ENCODE measurements at places on chromosomes 13 and 19.

DNA sequence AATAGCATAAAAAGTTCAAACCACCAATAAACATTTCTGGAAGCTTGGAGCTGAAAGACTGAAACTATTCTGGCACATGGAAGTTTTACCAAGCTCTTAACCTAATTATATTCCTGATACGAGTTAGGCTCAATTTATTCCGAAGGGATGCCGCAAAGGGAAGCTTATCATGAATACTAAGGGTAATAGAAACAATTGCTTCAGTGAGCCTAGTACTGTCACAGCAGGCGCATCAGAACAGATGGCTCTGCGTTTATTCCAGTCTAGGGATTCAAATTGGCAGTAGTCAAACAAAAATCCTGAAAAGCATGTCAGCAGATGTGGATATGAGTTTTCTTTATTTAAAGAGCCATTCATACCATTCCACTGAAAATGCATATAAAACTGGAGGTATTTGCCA lies 779.5 kb downstream of the GPC5 start:
- DNase-seq: no peak

DNA sequence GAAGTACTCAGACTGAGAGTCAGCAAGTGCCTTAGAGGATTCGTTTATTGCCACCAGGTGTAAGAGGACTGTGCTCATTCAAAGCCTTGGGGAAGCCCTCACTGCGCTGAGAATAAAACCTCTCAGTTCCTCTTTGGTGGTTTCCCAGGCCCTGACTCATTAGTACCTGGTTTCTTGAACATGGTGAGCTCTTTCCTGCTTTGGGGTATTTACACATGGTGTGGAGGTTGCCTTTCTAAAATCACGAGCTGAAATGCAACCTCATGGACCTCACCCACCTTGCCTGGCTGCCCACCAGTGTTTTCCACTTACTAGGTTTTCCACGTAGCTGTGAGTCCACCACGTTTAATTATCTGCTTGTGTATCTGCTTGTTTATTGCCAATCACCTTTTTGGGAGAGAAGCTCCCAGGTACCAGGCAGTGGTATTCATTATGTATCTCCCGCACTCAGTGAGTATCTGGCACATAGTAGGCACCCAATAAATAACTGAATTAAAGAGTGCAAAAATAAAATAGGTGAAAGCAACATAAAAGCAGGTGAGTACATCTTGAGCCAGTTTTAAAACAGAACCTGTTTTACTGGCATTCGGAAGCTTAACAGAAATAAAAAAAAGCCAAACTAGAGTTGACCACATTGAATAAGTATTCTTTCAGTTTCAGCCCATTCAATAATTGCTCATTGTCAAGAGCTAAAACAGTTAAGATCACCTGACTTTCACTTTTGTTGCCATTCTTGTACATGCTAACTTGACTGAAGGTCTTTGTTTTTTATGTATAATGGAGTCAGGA lies 533.0 kb downstream of the MYO16 start:
- DNase-seq: no peak

DNA sequence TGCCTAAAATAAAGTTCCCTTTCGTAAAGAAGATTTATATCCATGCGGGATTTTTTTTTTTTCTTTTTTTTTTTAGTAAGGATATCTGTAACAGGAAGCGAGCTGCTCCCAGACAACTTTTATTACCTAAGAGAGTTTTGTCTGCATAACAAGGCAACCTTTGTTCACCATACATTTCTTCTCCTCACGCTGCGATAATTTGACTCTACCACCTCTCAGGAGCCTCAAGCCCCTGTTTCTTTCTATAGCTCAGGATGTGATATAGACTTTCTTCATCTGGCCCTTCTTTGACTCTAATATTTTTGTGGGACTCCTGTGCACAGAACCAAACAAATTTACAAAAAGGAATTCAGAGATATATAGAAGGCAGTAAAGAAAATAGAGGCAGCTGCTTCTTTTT lies 1053.7 kb upstream of the SPRY2 start:
- DNase-seq: no peak

DNA sequence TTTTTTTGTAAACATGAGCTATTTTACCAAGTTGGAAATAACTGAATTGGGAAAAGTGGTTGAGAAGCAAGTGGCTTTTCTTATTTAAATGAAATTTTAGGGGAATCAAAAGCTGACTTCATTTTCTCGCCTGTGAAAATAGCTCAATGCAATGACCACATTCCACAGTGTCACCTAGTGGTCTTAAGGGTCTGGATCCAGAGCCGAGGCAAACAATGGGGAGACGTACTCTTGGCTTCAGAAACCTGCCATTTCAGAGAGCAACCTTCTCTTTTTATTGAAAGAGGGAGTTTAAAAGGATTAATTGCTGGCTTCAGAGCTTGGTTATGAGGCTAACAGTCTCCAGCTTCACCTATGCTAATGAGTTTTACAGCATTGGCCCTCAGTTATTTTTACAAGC lies 39.7 kb upstream of the RXFP2 start:
- no peak for DNase-seq

GRCh38 chr19:1850809-1851653 lies 2.7 kb upstream of the REXO1 start:
- DNase-seq: no peak

GRCh38 chr13:111862836-111863815 lies 203.8 kb upstream of the SOX1 start:
- no peak for DNase-seq

DNA sequence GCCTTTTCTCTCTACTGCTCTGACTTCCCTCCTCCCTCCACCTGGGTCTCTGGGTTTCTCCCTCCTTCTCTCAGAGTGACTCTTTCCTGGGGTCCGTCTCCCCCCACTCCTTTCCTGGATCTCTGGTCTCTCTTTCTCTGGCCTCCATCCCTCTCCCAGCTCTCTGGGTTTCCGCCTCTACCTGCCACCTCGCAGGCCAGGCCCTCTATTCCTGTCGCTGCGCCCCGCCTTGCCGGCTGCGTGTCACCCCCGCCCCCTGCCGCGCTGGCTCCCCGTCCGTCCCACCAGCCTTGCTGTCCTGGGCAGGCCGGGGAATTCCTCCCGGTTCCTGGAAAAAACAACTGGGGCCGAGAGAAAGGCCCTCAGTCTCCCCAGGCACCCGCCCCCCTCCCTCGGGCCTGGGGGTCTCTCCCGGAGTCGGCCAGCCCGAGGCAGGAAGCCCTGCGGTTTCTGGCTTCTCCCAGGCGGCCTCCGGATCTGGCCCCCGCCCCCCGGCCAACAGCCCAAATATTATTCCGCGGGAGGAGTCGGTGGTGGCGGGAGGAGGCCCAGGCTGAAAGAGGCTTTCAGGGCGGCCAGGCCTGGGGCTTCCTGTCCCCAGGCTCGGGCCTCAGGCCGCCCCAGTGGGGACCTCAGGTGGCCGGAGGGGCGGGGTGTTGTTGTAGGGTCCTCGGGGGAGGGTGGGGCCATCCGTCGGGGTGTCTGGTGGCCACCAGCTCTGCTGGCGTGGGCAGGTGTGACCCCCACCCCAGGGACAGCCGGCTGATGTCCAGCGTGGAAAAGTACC lies 9.3 kb downstream of the IRF2BP1 start:
- no peak for DNase-seq

- DNase-seq: no peak
Observed at GRCh38 chr13:98068521-98068920, 74.4 kb upstream of the FARP1 start.

DNA sequence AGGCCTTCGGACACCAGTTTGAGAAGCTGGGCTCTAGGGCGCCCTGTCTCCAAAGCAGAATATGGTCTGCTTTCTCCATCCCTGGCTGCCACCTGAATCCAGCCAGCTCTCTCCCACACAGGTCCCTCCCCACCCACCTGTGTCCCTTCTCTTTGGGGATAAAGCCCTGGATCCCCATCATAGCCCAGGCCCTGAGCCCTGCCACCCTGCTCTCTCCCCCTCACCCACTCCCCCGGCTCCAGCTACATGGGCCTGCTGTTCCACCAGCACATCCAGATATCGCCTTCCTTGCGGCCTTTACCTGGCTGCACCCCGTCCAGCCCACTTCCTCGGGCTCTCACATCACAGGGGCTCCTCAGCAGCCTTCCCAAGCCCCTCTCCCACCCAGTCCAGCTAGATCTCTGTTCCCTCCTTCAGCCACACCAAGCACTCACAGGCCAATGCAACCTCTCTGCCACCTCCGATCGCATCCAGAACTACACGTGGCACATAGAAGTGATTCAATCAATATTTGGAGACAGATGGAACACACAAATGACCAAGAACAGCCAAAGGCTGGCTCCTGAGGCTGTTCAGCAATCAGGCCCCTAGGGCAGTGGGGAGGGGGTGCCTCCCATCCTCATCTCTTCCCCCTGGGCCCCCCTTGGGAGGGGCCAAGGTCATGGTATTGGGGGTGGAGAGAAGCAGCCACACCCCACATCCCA lies 7.6 kb downstream of the AKT2 start:
- DNase-seq: no peak

GRCh38 chr13:75507027-75508001 lies 25.3 kb upstream of the TBC1D4 start:
- no peak for DNase-seq

DNA sequence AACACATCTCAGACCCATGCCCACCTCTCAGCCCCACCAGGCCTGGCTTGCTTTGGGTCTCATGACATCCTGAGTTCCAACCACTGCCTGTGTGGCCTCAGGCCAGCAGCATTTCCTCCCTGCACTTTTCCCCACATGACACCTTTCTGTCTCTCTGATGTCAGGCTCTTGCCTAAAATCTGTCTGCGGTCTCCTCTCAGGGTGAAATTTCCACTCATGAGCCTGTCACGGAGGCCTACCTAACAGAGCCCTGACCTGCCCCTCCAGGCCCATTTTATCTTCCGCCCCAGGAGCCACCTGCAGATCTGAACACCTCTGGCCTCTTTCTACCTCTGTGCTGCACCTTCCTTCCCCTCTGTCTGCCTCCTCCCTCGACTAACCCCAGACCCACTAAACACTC lies 93.5 kb downstream of the ZDHHC20 start:
- DNase-seq: no peak

GRCh38 chr19:53868091-53868891 lies 608 bp downstream of the MYADM start:
- DNase-seq: peak; percentile 23

DNA sequence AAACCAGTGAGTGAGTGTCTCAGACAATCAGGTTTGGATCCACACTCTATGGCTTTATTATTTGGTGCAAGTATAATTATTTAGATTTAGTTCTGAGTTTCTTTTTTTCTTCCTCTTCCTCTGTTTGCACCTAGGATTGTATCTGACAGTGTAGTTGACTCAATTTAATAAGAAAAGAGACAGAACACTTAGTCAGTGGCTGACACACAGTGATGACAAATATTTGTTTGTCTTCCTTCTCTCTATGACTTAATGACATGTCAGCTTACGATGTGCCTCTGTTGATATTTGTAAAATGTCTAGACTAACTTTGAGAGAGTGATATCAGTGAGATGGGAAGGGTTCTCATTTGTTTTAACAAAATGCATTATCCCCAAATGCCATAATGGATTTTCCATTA lies 129.5 kb upstream of the SLC10A2 start:
- DNase-seq: no peak

- no peak for DNase-seq
Observed at GRCh38 chr19:55255618-55256423, 3.0 kb downstream of the PPP6R1 start.

GRCh38 chr13:30354493-30355383 lies 47.4 kb upstream of the KATNAL1 start:
- no peak for DNase-seq

All from SW 1271 (cell line).